Activated CD4-positive, alpha-beta T cell treated with anti-CD3 and anti-CD28 coated beads for 36 hours (primary cell): ENCODE measurements at places on chromosomes 5 and 9. TPM values are rescaled to one million over a fixed set of nuclear protein-coding genes. Genes with fewer than 3 reads are reported as not detected.

GRCh38 chr5:151068433-151069197, 12.2 kb downstream of the TNIP1 start:
- H3K27ac ChIP-seq: peak overlapping the region; percentile 91
- peak; percentile 75 for DNase-seq
- H3K27me3 ChIP-seq: no peaks in the 10 kb centered on the region
- H3K4me3 ChIP-seq: peak overlapping the region; percentile 48

- no peak overlapping the region for H3K27ac ChIP-seq
- no peak for DNase-seq
- H3K4me1 ChIP-seq: no peaks in the 10 kb centered on the region
- H3K4me3 ChIP-seq: no peak overlapping the region
- H3K36me3 ChIP-seq: peaks cover 6% of the 10 kb centered on the region
- H3K27me3 ChIP-seq: no peaks in the 10 kb centered on the region
Observed at GRCh38 chr5:56244627-56245026, 11.5 kb upstream of the ANKRD55 start.

PCDHGA4 gene
- total RNA-seq: 0.11 TPM

UTP15 gene
- 42.4 TPM for total RNA-seq

HAND1 gene
- not detected for total RNA-seq

QRFP gene
- not detected for total RNA-seq

DNA sequence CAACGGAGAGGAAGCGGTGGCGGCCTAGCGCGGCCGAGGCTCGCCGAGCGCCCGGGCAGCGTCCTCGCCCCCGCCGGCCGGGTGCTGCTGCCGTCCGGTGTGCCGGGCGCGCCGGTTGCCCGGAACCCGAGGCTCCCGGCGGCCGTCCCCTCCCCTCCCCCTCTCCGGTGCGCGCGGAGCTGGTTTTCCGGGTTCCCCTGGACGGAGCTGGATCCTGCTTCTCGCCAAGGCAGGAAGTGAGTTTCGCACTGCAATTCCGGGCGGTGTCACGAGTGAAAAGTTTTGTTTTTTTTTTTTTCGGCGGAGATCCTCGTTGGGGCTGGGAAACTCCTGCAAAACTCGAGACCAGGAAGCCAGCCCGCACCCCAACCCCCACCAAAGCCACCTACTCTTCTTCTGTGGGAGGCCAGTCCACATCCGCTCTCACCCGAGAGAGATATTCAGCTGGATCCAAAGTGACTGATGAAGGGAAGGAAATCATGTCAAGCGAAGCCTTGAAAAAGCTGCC, at the start of gene ERBIN:
Gene ERBIN (plus strand): TSS at position 300 of the 508 bp plus-strand sequence. CDS start 66,144 bp downstream, outside the sequence.
- no peaks in the 10 kb centered on the region for H3K27me3 ChIP-seq
- H3K27ac ChIP-seq: peak within 1 kb of the TSS; percentile 98
- DNase-seq: peak; percentile 82
- peaks cover 4% of the 10 kb centered on the region for H3K36me3 ChIP-seq

NREP gene
- 19.7 TPM for total RNA-seq

GRCh38 chr5:150389531-150390266, 23.0 kb downstream of the CD74 start:
- no peak overlapping the region for H3K4me3 ChIP-seq
- H3K4me1 ChIP-seq: no peaks in the 10 kb centered on the region
- DNase-seq: no peak
- H3K27me3 ChIP-seq: no peaks in the 10 kb centered on the region

DNA sequence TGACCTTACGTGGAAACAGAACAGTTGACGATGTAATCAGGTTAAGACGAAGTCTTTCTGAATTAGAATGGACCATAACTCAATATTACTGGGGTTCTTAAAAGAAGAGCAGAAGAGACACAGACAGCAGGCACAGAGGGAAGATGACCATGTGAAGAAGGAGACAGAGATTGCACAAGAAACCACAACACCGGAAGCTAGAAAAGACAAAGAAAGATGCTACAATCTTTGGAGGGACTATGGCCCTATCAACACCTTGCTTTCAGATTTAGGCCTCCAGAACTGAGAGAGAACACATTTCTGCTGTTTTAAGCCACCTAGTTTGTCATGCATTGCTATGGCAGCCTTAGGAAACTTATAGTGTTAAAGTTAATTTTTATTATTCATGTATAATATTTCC, 27.1 kb downstream of the CDH9 start:
- H3K36me3 ChIP-seq: no peaks in the 10 kb centered on the region
- no peak overlapping the region for H3K27ac ChIP-seq
- no peaks in the 10 kb centered on the region for H3K27me3 ChIP-seq
- H3K4me1 ChIP-seq: no peaks in the 10 kb centered on the region

GRCh38 chr9:137880976-137881530, 3.5 kb downstream of the CACNA1B start:
- no peak overlapping the region for H3K4me3 ChIP-seq
- H3K27ac ChIP-seq: no peak overlapping the region
- H3K27me3 ChIP-seq: peaks cover 13% of the 10 kb centered on the region

DNA sequence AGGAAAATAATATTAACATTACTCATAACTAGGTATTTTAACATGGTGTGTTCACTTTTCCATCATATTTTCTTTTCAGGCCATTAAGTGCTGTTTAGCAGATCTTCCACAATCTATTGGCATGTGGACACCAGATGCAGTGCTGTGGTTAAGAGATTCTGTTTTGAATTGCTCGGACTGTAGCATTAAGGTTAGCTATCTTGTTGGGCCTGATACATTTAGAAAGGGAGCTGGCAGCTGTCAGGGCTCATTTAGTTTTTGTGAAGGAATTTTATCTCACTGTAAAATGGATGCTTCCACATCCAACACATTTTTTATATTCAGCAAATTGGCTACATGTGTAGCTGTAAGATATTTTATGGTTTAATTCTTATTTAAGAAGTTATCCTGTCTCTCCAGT, 20.7 kb upstream of the TMOD1 start:
- no peak overlapping the region for H3K4me3 ChIP-seq
- H3K4me1 ChIP-seq: no peaks in the 10 kb centered on the region

DNA sequence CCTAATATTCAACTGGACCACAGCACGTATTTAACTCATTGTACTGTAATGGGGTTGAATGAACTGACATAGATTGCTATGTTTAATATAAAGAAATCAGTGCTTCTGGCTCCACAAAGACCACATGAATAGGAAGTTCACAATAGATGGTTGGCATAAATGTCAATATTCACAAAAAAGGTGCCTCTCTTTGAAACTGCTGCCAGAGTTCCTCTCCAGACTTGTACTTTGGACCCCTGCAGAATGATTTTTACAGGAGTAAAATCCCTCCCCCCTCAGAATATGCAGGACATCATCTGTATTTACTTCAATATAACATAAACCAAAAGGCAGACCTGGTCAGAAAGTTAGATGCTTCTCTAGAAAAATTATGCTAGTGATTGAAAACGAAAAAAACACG, 508.5 kb upstream of the DAP start:
- no peak overlapping the region for H3K27ac ChIP-seq
- no peak for DNase-seq
- H3K36me3 ChIP-seq: no peaks in the 10 kb centered on the region

- no peak for DNase-seq
- no peak overlapping the region for H3K27ac ChIP-seq
- H3K27me3 ChIP-seq: no peaks in the 10 kb centered on the region
- no peaks in the 10 kb centered on the region for H3K4me1 ChIP-seq
- H3K4me3 ChIP-seq: no peak overlapping the region
Observed at GRCh38 chr9:17871213-17871890, 292.5 kb downstream of the SH3GL2 start.

DNA sequence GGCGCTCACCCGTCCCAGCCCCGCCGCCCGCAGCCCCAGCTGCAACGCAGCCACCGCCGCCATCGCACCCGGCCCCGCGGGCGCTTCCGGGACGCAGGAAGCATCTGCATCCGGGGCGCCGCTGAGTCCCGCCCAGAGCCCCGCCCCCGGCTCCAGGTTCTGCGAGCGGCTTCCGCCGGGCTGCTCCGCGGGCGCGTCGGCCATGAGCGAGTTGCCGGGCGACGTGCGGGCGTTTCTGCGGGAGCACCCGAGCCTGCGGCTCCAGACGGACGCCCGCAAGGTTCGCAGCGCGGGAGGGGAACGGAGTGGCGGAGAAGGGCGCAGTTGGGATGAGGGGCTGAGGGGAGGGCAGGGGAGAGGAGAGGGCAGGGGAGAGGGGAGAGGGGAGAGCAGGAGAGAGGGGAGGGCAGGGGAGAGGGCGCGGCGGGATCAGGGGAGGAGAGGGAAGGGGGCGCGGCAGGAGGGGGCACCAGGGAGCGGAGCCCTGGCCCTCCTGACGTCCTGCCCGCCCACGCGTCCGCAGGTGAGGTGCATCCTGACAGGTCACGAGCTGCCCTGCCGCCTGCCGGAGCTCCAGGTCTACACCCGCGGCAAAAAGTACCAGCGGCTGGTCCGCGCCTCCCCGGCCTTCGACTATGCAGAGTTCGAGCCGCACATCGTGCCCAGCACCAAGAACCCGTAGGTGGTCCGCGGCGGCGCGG, at the start of the genes SURF1 and SURF2:
Gene SURF1 (minus strand): TSS at position 97 of the 701 bp plus-strand sequence. CDS start 34 bp downstream, at position 63.
Gene SURF2 (plus strand): TSS at position 160 of the 701 bp plus-strand sequence. CDS start 43 bp downstream, at position 203.
- H3K36me3 ChIP-seq: peaks cover 40% of the 10 kb centered on the region
- no peaks in the 10 kb centered on the region for H3K27me3 ChIP-seq
- DNase-seq: peak; percentile 96
- H3K4me3 ChIP-seq: peak within 1 kb of the TSS; percentile 91
- peaks cover 52% of the 10 kb centered on the region for H3K4me1 ChIP-seq
- peak within 1 kb of the TSS; percentile 85 for H3K27ac ChIP-seq

GRCh38 chr5:58987193-58987592, 404.3 kb downstream of the RAB3C start:
- no peak overlapping the region for H3K4me3 ChIP-seq
- H3K27ac ChIP-seq: no peak overlapping the region
- DNase-seq: no peak
- H3K36me3 ChIP-seq: peaks cover 58% of the 10 kb centered on the region
- peaks cover 3% of the 10 kb centered on the region for H3K4me1 ChIP-seq
- no peaks in the 10 kb centered on the region for H3K27me3 ChIP-seq

GRCh38 chr5:37837414-37838032, 2.3 kb downstream of the GDNF start:
- DNase-seq: peak; percentile 90
- no peak overlapping the region for H3K27ac ChIP-seq
- H3K4me1 ChIP-seq: peaks cover 28% of the 10 kb centered on the region
- H3K4me3 ChIP-seq: peak overlapping the region; percentile 55
- H3K27me3 ChIP-seq: peaks cover 77% of the 10 kb centered on the region
- no peaks in the 10 kb centered on the region for H3K36me3 ChIP-seq

DNA sequence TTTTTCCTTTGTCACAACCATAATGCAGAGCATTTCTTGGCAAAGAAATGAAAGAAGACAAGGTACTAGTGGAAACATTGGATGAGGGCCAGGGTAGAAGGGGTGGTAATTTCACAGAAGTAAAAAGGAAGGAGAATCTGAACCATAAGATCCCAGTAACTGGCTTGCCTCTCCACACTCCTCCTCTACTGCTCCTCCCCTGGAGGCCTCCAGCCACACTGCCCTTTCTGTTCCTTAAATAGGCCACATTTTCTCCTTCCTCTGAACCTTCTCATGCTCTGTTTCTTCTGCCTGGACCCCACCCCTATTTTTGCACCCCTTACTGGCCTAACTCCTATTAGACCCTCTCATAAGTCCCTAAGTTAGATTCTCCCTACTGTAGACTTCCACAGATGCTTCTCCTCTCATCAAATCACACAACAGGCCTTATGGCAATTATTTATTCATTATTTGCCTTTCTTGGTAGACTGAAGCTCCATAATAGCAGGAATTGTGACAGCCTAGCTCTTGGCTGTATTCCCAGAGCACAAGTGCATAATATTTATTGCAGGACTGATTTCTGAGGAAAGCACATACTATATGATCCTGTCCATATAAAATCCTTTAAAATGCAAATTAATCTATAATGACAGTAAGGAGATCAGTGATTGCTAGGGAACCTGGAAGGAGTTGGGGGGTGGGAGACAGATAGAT, 31.3 kb upstream of the GRIA1 start:
- H3K27ac ChIP-seq: no peak overlapping the region
- no peak overlapping the region for H3K4me3 ChIP-seq
- no peaks in the 10 kb centered on the region for H3K4me1 ChIP-seq
- H3K27me3 ChIP-seq: no peaks in the 10 kb centered on the region

DNA sequence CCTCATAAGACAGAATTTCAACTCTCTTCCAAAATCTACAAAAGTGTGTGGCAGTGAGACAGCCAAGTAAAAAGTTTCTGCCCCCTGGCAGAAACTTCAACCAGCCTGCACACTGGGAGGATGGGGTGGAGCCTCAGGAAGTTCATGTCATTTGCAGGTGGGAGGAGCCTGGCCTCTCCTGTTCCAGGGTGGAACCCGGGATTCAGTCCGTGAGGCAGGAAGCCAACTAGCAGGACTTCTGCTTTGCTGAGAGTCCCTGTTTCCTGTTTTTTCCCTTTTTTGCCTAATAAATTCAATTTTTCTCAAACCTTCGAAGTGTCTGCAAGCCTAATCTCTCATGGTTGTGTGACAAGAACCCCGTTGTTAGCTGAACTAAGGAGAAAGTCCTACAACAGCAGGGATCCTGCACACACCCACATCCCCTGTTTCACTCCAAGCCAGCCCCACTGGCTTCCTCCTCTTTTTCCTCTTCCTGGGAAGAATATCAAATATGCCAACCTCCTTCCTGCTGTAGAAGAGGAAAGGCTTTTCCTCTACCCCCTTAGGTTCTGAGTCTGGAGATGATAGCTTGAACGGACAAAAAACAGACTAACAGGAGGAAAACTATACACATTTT, 69.3 kb downstream of the ALDH7A1 start:
- no peak overlapping the region for H3K27ac ChIP-seq
- no peaks in the 10 kb centered on the region for H3K36me3 ChIP-seq
- H3K27me3 ChIP-seq: peaks cover 2% of the 10 kb centered on the region
- H3K4me3 ChIP-seq: no peak overlapping the region

DNA sequence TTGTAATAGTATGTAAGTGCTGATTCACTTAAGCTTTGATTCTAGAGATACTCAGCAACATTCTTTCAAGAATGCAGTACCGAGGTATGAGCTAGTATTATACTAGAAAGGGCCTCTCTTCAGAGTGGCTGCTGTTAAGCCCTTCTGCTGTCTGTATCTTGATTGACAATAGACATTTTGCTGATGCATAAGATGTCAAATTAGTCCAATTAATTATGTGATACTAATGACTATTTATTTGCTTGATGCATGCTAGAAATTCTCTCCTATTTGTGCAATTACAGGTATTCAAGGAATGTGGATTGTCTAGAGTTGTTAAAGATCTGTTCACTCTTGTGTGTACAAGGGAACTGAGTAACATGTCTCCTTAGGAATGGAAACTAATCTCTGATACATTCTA, 92.3 kb upstream of the PTGER4 start:
- no peak for DNase-seq
- peaks cover 19% of the 10 kb centered on the region for H3K4me1 ChIP-seq
- no peak overlapping the region for H3K27ac ChIP-seq
- H3K4me3 ChIP-seq: no peak overlapping the region
- no peaks in the 10 kb centered on the region for H3K27me3 ChIP-seq
